ENCODE measurements at places on chromosomes 7 and 10.

DNA sequence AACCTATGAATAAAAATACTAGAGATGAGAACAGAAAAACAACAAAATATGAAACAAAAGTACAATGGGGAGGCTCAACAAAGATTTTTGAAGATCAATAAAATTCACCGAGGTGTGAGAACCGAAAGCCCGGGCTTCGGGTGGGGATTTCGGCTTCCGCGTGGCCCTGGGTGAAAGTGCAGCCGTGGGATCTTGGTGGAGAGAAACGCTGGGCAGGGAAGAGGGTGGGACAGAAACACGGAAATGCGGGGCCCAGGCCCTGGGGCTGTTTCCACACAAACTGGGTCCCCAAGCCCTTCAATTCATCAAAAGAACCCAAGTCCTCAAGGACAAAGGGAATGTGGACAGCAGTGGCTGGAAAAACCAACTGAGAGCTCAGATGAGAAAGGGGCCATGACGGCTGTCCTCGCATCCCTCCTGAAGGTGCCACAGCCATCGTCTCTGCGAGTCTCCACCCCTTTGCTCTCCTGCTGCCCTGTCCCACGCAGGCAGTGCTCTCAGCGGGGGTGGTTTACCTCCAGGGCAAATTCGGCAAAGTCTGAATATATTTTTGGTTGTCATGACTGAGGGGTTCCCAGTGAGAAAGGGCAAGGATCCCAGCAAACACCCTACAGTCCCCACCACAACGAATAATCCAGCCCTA lies 19.7 kb downstream of the FOXL3 start:
- DNase-seq, result no peak

- no peak for DNase-seq
Measured at GRCh38 chr10:118723466-118723865, 31.3 kb downstream of the CACUL1 start.

GRCh38 chr7:19853261-19853832 lies 79.9 kb upstream of the TMEM196 start:
- no peak for DNase-seq

- no peak for DNase-seq
Measured at GRCh38 chr10:13867822-13868221, 281.1 kb downstream of the PRPF18 start.

DNA sequence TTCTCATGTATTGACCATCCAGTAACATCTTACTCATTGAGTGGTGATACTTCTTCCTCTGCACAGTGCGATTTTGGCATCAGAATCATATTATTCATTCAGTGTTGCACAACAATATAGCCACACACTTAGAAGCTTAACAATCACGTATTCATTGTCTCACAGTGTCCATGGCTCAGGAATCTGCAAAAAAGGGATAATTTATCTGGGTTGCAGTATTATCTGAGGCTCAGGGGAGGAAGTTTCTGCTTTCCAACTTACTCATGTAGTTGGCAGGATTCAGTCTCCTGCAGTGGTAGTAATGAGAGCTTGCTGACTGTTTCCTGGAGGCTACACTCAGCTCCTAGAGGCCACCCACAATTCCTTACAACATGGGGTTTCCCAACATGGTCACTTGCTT lies 803.6 kb downstream of the SORCS1 start:
- no peak for DNase-seq

- no peak for DNase-seq
Measured at GRCh38 chr7:96675548-96675947, 34.1 kb downstream of the SEM1 start.

GRCh38 chr7:106811472-106811871 lies 53.6 kb upstream of the PIK3CG start:
- no peak for DNase-seq

- no peak for DNase-seq
Measured at GRCh38 chr7:142131439-142132185, 20.1 kb downstream of the MGAM2 start.

GRCh38 chr7:85664341-85664740 lies 477.5 kb upstream of the SEMA3D start:
- no peak for DNase-seq

GRCh38 chr7:139867847-139868246 lies 38.8 kb downstream of the TBXAS1 start:
- DNase-seq, result no peak

DNA sequence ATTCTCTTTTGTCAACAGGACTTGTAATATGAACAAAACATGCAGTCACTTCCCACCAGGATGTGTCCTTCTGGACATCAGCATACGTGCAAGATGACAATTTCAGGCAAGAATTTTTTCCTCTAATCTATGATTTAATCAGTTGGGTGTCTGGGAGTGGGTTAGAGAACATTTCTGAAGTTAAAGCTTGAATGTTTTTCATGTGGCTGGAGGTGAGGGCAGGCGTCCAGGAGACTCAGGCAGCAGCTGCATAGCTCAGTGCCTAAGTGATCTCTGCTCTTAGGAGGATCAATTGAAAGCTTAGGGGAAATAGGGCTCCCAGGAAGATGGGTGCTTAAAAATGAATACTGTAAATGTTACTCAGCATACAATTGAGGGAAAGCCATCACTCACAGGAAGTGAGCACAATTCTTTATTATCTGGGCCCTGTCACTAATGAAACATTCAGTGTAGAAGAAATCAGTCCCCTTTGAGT lies 457.6 kb upstream of the KLF6 start:
- DNase-seq, result no peak

GRCh38 chr7:157486007-157486755 lies 149.4 kb downstream of the DNAJB6 start:
- no peak for DNase-seq

GRCh38 chr7:50662996-50663395 lies 97.8 kb upstream of the DDC start:
- DNase-seq, result no peak

- no peak for DNase-seq
Measured at GRCh38 chr10:127368101-127368500, 171.7 kb upstream of the INSYN2A start.

DNA sequence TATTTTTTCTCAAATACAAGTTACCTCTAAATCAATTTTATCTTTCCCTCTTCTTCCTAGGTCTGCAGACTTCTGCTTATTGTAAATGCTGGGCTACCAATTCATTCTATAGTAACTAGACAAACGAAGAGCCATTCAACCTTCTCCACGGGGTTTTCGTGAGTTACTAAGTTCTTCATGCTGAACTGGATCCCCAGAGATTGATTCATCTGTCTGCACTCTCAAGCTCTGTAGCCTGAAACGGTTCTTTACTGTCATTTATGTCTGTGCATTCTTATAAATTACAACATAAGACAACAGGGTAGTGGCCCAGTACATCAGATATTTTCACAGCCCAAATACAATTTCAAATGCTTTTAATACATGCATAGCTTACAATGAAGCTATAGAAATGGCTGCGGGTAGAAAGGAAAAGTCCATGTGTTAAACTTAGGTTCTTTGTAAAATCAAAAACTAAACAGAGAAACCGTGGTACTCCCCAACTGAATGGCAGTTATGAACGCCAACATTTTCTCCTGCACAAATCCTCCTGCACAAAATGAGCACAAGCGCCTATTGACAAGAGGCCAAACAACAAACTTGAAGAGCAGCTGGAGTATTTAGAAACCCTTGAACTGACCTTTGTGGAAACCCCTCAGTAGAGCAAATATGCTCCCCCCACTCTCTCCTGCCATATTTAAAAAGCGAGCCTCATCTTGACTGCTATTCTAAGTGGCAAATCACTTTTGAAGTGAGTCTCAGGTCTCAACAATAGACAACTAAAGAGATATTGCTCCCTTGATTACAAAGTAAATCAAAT lies 20.7 kb downstream of the LAMB1 start:
- DNase-seq, result no peak

DNA sequence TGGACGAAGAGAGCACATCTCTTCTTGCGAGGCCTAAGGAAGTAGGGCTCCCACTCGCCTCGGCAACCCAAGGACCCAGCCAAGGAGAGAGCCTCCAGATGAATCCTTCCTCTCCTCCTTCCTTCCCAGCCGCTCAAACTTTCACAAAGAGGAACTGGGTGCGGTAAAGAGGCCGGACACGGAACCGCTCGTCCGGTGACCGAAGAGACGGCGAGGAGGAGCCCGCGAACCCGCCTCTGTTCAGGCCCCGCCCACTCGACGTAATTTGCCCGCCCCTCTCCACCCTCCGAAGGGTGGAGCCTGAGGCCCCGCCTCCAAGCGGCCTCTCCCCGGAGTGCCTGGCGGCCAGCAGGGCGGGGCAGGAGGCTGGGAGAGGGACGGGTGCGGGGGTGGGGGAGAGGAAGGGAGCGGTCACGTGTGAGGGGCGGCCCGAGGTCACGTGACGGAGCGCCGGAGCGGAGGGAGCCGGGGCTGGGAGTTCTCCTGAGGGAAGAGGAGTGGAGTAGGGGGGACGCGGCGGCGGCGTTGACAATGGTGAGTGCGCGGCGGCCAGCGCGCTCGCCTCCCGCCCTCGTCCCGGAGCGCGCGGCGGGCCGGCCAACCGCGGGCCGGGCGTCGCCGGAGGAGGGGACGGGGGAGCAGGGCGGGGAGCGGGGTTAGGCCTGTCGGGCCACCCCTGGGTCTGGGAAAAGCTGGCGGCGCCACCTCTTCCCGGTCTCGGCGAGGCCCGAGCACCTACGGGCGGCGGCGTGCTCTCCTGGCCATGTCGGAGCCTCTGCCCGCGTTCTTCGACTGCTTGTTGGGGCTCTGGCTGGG lies at the start of gene VPS26A:
VPS26A (plus strand) TSS at position 432 of the 816 bp plus-strand sequence; CDS start at position 532, 100 bp downstream.
- peak; percentile 99 for DNase-seq

DNA sequence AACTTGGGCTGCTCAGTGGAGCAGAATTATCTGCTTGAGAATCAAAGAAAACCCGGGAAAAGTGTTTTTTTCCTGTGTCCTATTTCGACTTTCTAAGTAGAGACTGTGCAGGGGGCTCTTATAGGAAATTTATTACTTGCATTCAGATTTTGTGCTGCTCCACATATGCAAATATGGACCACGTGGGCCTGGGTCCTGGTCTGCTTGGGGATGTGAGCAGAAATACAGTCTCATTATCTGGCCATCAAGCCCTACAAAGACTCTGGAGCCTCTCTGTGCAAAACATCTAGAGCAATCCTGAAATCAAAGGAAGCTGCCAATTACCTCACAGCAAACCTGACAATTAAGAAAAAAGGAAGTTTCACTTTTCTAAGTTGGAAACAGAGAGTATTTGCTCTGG lies 216.9 kb downstream of the LRMDA start:
- DNase-seq, result no peak

GRCh38 chr10:120984221-120984620 lies 133.1 kb downstream of the WDR11 start:
- DNase-seq, result no peak

- no peak for DNase-seq
Measured at GRCh38 chr10:6388261-6388893, 185.6 kb downstream of the PFKFB3 start.

GRCh38 chr10:113060201-113061053 lies 110.4 kb downstream of the TCF7L2 start:
- no peak for DNase-seq

- DNase-seq, result no peak
Measured at GRCh38 chr10:130227883-130228282, 91.7 kb downstream of the GLRX3 start.

DNA sequence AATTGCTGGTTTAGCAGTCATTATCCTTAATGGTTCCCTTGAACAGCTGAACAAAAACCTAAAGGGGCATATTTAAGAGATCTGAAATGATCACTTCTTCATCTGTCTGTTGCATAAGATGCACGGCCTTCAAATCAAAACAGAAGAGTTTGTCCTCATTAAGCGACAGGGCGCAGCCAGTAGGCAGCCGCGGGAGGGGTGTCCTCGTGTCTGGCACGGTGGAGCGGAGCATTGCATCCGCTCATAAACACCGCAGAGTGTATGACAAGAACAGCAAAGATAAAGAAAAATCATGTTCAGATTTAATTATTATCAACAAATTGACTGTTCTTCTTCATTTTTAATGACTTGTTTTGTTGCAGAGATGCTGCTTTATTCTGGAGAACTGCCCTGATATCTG lies 255.6 kb upstream of the ADARB2 start:
- no peak for DNase-seq

All from germinal center (tissue), 1 donor.